ENCODE measurements at places on chromosomes 2 and 18. TPM values are rescaled to one million over a fixed set of nuclear protein-coding genes. Genes with fewer than 3 reads are reported as not detected.

The RAB17 gene
- total RNA-seq = 1.4 TPM

The IL36G gene
- total RNA-seq = not detected

DNA sequence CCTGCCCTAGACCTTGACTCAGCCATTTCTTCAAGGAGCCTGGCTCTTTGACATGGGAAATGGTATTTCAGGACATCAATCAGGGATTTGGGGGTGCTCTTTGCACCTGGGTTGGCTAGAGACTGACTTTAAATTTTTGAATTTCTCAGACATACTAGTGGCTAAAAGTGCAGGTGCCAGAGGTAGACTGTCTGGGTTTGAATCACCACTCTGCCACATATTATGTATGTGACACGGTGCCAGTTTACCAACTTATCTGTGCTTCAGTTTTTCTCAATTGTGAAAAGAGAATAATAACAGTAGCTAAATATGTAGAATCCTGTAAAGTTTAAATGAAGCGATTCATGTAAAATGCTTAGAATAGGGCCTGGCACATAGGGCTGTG is 49.2 kb upstream of the RTN4 start:
- H3K36me3 ChIP-seq = no peaks in the 10 kb centered on the region
- peaks cover 42% of the 10 kb centered on the region for H3K4me1 ChIP-seq
- H3K27me3 ChIP-seq = no peaks in the 10 kb centered on the region

The MFSD6 gene
- 2.6 TPM for total RNA-seq

The ONECUT2 gene
- 6.2 TPM for total RNA-seq

The PAIP2B gene
- 1.7 TPM for total RNA-seq

- no peak overlapping the region for H3K27ac ChIP-seq
- no peaks in the 10 kb centered on the region for H3K27me3 ChIP-seq
- H3K36me3 ChIP-seq = peaks cover 6% of the 10 kb centered on the region
These were observed 53.0 kb downstream of the TRIP12 start for GRCh38 chr2:229868794-229869193.

DNA sequence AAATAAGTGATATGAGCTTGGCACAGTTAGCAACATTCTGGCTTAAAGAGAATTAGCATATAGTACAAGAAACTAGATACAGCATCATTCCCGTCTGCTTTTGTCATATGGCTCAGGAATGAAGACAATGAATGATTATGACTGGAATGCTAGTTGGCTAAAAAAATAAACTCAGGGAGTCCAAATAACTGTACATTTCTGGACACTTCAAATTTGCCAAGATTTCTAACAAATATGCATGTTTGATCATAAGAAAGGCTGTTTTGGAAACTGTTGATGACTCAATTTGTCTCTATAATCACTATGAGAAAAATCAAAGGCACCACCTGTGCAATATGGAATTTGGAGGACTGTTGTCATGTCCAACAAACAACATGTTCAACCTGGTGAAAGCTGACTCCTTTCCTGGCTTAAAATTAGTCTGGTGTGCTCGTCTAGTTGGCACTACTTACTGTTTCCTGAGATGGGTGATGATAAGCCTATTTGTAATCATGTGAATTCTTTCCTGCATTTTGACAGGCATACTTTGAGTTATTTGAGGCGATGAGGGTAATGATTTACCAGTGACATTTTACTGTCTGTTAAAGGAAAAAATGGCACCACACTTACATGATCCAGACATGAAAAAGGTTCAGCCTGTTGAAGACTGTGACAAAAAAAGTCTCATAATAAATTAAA is 133.9 kb upstream of the CDH20 start:
- peak; percentile 71 for DNase-seq
- no peaks in the 10 kb centered on the region for H3K36me3 ChIP-seq
- H3K4me3 ChIP-seq = no peak overlapping the region

The ACVR1 gene
- total RNA-seq = 54.6 TPM

GRCh38 chr2:100412466-100412865 is 5.0 kb downstream of the CHST10 start:
- H3K27ac ChIP-seq = no peak overlapping the region
- H3K36me3 ChIP-seq = peaks cover 4% of the 10 kb centered on the region
- H3K4me1 ChIP-seq = no peaks in the 10 kb centered on the region
- DNase-seq = no peak

DNA sequence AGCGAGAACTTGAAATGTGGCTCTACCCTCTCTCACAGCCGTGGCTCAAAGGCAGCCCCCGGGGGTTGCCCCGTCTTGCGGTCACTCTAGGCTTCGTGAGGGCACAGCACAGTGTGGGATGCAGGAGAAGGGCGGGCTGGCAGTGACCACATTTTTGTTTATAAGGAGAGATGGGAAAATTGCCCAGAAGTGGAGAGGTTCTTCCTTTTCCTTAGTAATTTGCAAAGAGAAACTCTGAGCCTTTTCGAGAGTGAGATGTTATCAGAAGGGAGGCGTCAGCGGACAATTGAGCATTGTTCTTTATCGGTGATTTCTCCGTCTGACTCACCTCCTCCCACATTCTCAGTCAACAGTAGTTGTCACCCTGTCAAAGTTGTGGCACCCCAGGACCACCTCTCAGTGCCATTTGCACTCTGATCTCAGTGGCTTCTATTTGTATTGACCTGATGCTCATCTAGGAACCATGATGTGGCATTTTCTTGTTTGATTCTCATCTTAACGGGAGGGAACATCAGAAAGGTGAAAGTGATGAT is 89.6 kb downstream of the ACAA2 start:
- H3K27ac ChIP-seq = peak overlapping the region; percentile 69
- peak; percentile 83 for DNase-seq
- H3K4me1 ChIP-seq = peaks cover 29% of the 10 kb centered on the region

The OXER1 gene
- 0.43 TPM for total RNA-seq

DNA sequence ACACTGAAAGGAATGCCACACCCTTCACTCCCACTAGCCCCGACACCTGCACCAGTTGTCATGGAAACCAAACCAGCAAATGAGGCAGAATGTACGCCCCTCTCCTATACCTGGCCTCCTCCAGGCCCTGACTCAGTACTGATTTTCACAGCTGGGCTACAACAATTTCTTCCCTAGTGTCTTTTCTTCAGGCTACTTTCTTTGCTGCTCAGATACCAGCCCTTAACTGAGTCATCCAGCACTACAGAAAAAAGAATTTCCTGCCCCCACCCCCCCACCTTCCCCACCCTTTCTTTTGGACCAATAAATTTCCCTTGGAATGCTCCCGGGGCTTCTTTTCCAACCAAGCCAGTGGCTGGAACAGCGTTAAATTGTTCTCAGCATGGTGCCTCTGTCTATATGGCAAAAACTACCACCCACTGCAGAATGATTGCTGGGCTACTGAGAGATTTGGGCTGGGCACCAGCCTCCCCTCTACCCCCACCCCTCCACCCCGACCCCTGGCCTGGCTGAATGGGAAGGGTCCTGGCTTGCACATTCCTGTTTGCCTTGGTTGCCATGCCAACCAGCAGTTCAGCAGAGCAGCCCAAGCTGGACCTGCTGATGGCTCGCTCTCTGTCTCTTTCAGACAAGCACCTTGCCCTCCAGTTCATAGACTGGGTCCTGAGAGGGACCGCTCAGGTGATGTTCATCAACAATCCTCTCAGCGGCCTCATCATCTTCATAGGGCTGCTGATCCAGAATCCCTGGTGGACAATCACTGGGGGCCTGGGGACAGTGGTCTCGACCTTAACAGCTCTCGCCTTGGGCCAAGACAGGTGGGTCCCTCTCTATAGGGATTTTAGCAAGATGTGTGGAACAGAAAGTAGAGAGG is 11.3 kb downstream of the SLC14A2 start:
- DNase-seq = peak; percentile 61
- H3K27me3 ChIP-seq = peaks cover 10% of the 10 kb centered on the region
- peaks cover 13% of the 10 kb centered on the region for H3K4me1 ChIP-seq
- H3K27ac ChIP-seq = no peak overlapping the region
- no peak overlapping the region for H3K4me3 ChIP-seq
- no peaks in the 10 kb centered on the region for H3K36me3 ChIP-seq

DNA sequence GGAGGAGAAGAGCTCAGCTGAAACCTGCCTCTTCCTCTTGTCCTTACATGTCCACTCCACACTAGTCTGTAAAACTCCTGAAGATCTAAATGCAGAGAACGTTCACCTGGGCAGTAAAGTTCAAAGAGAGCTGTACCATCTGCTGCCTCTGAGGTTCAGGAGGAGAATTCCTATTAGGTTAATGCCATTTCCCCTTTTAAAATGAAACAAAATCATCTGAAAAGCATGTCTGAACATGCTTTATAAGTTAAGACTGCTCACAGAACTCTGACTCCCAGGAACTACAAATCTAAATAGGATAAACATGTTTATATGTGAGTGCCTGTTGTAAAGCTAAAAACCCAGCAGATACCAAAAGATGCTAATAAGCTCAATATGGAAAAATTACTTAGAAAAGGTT is 164.4 kb downstream of the AFF3 start:
- H3K36me3 ChIP-seq = no peaks in the 10 kb centered on the region
- no peaks in the 10 kb centered on the region for H3K27me3 ChIP-seq
- no peak overlapping the region for H3K27ac ChIP-seq
- no peak overlapping the region for H3K4me3 ChIP-seq
- H3K4me1 ChIP-seq = peaks cover 15% of the 10 kb centered on the region
- DNase-seq = no peak

DNA sequence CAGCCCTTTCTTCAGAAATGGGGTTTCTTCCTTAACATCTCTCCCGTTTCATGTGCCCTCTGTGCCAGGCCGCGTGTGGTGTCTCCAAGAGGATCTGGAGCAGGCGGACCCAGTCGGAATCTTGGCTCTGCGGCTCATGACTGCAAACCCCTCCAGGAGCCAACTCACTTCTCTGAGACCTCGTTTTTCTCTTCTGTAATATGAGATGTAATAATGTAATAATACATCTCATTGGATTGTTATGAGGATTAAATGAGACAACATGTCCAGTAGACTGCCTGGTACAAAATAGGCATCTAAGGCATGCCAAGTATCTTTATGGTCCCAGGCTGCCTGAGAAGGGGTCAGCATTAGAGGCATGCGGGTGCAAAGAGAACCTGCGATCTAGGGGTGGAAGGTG is 221.3 kb upstream of the REV1 start:
- peaks cover 11% of the 10 kb centered on the region for H3K4me1 ChIP-seq
- no peak overlapping the region for H3K4me3 ChIP-seq
- H3K36me3 ChIP-seq = no peaks in the 10 kb centered on the region
- H3K27ac ChIP-seq = no peak overlapping the region
- no peaks in the 10 kb centered on the region for H3K27me3 ChIP-seq

GRCh38 chr18:9150121-9150520 is 13.5 kb downstream of the ANKRD12 start:
- H3K27ac ChIP-seq = no peak overlapping the region
- H3K4me3 ChIP-seq = no peak overlapping the region
- H3K27me3 ChIP-seq = no peaks in the 10 kb centered on the region
- H3K36me3 ChIP-seq = no peaks in the 10 kb centered on the region

DNA sequence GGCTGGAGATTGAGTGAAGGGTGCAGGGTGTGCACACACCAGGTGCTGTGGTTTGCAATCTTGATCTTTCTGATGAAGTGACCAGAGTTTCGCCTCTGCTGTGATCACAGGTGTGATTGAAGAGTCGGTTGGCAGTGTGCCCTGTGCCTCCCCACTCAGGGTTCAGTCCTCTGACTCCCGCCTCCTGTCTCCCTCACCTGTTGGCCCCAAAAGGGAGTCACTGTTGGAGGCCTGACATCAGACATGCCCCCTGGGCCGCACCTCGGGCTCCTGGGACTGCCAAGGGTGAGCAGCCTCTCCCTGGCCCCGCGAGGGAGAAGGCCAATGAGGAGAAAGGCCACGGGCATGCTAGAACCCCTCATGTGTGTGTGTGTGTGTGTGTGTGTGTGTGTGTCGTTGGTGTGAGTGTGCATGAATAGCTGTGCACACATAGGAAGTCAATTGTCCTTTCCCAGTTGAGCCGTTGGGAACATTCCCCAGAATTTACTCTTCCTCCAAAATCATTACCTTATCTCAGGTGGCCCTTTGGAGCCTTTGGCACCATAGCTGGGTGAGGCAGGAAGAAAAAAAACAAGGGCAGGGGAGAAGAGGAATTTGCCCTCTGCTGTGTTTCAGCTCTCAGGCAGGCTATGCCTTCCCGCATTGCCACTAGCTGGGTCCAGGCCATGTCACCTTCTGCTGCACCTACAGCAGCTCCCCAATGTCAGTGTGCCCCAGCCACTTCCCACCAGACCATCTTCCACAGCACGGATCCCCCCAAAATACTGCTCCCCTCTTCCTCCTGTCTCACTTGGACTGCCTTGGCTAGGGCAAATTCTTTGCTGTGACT is 78.1 kb upstream of the LAPTM4A start:
- no peak overlapping the region for H3K27ac ChIP-seq
- no peaks in the 10 kb centered on the region for H3K36me3 ChIP-seq
- no peak for DNase-seq
- no peak overlapping the region for H3K4me3 ChIP-seq
- peaks cover 13% of the 10 kb centered on the region for H3K4me1 ChIP-seq

DNA sequence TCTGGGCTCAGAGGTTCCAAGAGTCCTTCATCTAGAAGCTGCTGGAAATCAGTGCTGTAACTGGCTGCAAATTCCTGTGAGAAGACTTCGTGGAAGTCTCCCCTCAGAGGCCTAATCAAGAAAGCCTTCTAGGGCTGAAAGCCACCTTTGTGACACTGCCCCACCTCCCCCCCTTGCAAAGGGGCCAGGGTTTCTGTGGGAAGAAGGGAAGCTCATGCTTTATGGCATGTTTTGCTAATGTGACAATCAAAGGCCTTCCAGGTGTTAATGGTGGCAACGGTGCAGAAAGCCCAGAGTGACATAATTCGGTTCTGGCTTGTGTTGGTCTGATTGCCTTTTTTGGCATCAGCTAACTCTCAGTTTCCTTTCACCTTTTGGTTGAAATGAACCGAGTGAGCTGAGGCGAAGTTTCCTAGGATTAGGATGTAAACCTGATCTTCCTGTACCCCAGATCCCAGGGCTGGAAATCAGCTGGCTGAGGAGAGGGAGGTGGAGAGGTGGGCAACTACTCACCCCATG is 126.9 kb upstream of the TRIB2 start:
- no peaks in the 10 kb centered on the region for H3K27me3 ChIP-seq
- no peak overlapping the region for H3K27ac ChIP-seq
- no peaks in the 10 kb centered on the region for H3K36me3 ChIP-seq
- no peak for DNase-seq
- peaks cover 8% of the 10 kb centered on the region for H3K4me1 ChIP-seq

- H3K27me3 ChIP-seq = peaks cover 8% of the 10 kb centered on the region
- no peak for DNase-seq
- no peak overlapping the region for H3K27ac ChIP-seq
- no peaks in the 10 kb centered on the region for H3K36me3 ChIP-seq
These were observed 9.3 kb upstream of the NEU4 start for GRCh38 chr2:241799522-241800197.

DNA sequence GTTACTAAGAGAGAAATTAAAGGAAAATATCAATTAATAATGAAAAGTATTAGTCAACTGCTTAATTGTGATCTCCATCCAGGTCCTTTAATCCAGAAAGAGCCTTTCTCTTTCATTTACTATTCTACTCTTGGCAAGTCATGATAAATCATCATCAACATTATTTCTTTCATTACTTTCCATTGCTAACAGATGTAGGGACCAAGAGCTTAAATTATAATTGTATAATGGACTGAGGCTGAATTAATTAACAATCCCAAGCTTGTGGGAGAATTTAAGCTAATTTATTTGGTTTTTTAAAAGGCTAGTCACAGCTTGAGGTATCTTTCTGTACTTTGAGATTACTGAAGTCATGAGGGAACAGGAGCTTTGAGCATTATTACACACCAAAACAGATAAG is 223.9 kb downstream of the ERBB4 start:
- H3K4me3 ChIP-seq = no peak overlapping the region
- no peak overlapping the region for H3K27ac ChIP-seq
- no peaks in the 10 kb centered on the region for H3K27me3 ChIP-seq
- H3K36me3 ChIP-seq = no peaks in the 10 kb centered on the region
- H3K4me1 ChIP-seq = no peaks in the 10 kb centered on the region

- DNase-seq = no peak
- no peaks in the 10 kb centered on the region for H3K27me3 ChIP-seq
- H3K27ac ChIP-seq = no peak overlapping the region
These were observed 217.0 kb downstream of the ANAPC1 start for GRCh38 chr2:111667001-111667400.

GRCh38 chr2:129428086-129428660 is 551.3 kb upstream of the RAB6C start:
- no peaks in the 10 kb centered on the region for H3K36me3 ChIP-seq
- H3K27me3 ChIP-seq = no peaks in the 10 kb centered on the region
- H3K4me3 ChIP-seq = no peak overlapping the region
- H3K27ac ChIP-seq = no peak overlapping the region
